ENCODE measurements at places on chromosomes 1 and 21.

DNA sequence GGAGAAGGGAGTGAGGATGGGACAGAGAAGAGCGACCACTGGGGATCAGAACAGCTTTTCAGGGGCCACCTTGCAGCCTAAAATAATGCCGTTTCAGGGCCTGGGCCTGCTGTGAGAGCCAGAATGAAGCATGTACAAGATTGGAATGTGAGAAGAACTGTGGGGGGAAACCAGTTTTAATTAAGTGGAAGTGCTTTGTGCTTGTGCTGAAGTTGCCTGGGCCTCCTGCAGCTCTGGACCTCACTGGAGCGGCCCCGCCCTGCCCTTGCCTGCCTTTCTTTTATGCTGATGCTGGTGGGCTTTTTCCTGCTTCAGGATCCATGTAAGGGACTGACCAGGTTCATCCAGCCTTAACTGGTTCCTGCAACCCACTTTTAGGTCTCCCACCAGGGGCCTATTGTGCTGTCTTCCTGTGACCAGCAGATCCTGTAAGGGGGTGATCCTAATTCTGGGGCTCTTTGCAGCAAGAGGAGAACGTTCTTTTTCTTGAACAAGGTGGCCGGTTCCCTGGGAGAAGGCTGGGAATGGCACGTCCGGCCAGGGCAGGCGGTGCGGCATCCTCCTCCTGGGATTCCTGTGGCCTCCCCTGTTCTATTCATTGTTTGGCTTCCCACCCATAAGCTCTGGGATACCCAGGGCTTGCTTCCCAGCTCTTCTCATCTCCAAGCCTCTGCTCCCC is 3.2 kb downstream of the C1orf226 start:
- no peak overlapping the region for H3K4me3 ChIP-seq
- H3K4me1 ChIP-seq: peaks cover 34% of the 10 kb centered on the region
- DNase-seq: no peak

DNA sequence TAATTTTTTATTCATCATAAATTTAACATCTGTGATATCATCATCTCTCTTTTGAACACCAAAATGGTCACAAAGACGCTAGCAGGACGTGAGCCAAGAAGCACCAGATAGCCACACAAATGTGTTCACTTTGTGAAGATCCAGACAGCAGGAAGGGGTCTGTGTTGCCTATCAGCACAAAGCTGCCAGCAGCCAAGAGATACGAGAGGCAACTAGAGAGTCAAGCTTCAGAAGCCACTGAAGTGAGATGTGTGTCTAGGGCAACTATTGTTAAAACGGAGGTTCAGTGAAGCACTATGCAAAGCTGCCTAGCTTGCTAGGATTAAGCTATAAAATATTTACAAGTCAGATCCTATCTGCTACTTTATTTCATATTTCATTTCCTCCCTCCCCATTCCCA is 45.3 kb downstream of the NDC1 start:
- no peak overlapping the region for H3K4me3 ChIP-seq
- H3K27me3 ChIP-seq: no peaks in the 10 kb centered on the region
- no peaks in the 10 kb centered on the region for H3K4me1 ChIP-seq
- no peak overlapping the region for H3K27ac ChIP-seq
- H3K36me3 ChIP-seq: peaks cover 92% of the 10 kb centered on the region
- DNase-seq: no peak

DNA sequence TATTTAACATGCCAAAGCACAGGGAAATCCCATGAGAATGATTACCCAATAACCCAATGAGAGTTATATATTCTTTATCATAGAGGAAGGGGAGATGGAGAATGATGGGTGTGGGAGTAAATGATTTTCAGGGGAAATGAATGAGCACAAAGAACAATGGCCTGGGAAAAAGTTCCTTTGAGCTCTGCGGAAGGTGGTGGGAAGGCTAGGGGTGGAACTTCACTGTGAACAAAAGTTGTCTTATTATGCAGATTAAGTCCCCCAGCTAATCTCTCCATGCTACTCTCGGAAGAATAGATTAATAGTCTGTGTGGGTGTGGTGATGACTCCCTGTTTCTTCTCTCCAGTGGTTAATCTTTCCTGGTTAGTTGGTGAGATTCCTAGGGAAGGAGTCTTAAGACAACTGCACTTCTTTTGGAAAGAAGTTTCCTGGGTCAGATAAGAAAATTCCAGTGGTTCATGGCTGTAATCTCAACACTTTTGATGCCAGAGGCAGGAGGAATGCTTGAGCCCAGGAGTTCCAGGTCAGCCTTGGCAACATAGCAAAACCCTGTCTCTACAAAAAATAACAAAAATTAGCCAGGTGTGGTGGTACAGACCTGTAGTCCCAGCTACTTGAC is 71.6 kb downstream of the DNTTIP2 start:
- no peak overlapping the region for H3K27ac ChIP-seq
- H3K4me1 ChIP-seq: peaks cover 2% of the 10 kb centered on the region
- no peak overlapping the region for H3K4me3 ChIP-seq
- DNase-seq: no peak

DNA sequence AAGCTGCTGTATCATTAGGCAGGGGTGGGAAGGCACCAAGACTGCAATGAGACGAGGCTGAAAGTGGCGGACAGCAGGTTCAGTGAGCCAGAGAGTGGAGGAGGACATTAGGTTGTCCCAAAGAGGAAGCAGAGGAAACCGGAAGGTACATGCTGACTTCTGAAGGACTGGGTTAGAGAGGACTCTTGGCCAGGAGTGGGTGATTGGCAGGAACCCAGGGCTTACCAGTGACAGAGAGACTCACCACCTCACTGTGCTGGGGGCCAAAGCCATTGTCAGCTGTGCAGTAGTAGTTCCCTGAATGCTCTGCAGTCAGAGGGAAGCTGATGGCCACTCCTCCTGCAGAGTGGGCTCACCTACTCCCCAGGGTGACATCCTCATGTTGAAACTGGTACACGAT is 41.9 kb upstream of the FCRL4 start:
- H3K4me1 ChIP-seq: peaks cover 4% of the 10 kb centered on the region
- H3K27ac ChIP-seq: no peak overlapping the region
- no peaks in the 10 kb centered on the region for H3K36me3 ChIP-seq
- no peak for DNase-seq

DNA sequence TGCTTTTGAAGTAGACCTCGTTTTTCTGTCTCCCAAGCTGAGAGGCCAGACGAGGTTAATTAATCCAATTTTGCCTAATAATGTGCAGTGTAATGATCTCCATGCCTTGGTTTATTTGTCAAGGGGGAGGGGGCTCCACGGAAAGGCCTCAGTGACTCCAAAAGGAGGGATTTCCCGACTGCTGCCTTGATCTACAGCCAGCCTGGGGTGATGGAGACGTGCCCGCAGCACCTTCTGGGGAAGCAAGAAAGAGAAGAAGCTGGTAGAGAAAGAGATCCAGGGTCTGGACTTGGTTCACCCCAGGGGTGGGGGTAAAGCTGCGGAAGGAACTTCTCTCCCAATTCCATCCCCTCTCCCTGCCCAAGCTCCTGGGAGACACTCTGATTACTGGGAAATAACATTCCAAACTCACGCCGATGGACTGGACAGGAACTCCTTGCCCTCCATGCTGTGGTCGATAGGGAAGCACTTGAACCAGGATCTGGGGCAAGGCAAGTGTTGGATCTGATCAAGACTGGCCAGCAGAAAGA is 44.1 kb upstream of the SIM2 start:
- H3K36me3 ChIP-seq: no peaks in the 10 kb centered on the region
- H3K27me3 ChIP-seq: no peaks in the 10 kb centered on the region
- H3K27ac ChIP-seq: no peak overlapping the region
- no peak overlapping the region for H3K4me3 ChIP-seq
- peaks cover 1% of the 10 kb centered on the region for H3K4me1 ChIP-seq
- no peak for DNase-seq

- H3K36me3 ChIP-seq: no peaks in the 10 kb centered on the region
- no peak for DNase-seq
- peaks cover 5% of the 10 kb centered on the region for H3K4me1 ChIP-seq
- H3K27me3 ChIP-seq: no peaks in the 10 kb centered on the region
- H3K4me3 ChIP-seq: no peak overlapping the region
- H3K27ac ChIP-seq: no peak overlapping the region
Measured at GRCh38 chr1:201561601-201562000, 22.7 kb downstream of the NAV1 start.

DNA sequence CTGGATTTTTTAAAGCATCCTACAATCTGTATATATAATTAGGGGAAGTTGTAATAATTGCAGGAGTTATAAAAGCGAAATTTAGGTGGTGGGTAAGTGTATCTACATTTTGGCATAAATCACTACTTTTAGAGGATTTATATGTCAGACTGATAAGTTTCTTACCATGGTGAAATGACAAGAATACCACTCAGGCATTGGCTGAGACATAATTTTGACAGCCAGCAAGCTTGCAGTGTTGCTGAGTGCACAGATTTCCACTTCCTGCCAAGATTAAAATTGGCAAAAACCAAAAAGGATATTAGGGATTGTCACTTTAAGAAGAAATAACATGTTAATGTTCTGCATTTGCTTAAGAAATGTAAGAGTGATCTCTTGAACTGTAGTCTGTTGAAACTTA is 28.2 kb downstream of the NFIA start:
- no peaks in the 10 kb centered on the region for H3K36me3 ChIP-seq
- H3K27ac ChIP-seq: no peak overlapping the region
- H3K4me1 ChIP-seq: no peaks in the 10 kb centered on the region
- H3K4me3 ChIP-seq: no peak overlapping the region

GRCh38 chr1:60922304-60922703 is 160.1 kb upstream of the NFIA start:
- no peak overlapping the region for H3K27ac ChIP-seq
- no peaks in the 10 kb centered on the region for H3K4me1 ChIP-seq
- H3K4me3 ChIP-seq: no peak overlapping the region
- DNase-seq: no peak
- H3K27me3 ChIP-seq: no peaks in the 10 kb centered on the region
- no peaks in the 10 kb centered on the region for H3K36me3 ChIP-seq

DNA sequence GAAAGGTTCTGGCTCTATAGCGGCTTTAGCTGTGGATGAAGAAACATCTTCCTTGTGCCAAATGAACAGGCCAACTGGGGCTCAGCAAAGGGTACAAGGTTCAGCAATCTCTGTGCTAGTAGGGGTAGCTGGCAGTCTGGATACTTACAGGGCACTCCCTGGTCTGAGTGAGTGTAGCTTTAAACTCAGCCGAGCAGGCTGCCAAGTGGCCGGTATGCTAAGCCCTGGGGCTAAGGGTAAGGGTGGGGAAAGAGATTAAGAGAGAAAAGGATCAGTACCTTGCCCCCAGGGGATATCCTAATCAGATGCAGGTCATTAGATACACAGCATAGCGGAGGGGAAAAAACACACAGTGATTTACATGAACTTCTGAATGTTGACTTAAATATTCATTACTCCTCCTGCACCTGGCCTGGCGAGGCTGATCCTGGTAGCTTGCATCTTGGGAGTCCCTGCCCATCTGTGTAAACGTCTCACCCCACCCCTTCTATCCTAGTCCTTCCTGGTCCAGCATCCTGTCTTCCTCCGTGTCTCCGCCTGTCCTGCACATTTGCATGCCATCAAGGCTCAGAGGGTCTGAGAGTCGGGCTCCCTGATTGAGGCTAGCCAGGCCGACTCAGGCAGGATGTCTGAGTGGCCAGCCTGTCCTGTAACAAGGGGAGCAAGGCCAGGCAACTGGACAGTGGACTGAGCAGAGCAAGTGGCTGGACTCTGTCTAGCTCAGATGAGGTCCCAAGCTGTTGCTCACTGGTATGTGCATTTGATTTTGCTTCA is 39.5 kb upstream of the CNTN2 start:
- no peak overlapping the region for H3K27ac ChIP-seq
- peaks cover 3% of the 10 kb centered on the region for H3K27me3 ChIP-seq
- no peaks in the 10 kb centered on the region for H3K36me3 ChIP-seq
- DNase-seq: no peak
- no peaks in the 10 kb centered on the region for H3K4me1 ChIP-seq

DNA sequence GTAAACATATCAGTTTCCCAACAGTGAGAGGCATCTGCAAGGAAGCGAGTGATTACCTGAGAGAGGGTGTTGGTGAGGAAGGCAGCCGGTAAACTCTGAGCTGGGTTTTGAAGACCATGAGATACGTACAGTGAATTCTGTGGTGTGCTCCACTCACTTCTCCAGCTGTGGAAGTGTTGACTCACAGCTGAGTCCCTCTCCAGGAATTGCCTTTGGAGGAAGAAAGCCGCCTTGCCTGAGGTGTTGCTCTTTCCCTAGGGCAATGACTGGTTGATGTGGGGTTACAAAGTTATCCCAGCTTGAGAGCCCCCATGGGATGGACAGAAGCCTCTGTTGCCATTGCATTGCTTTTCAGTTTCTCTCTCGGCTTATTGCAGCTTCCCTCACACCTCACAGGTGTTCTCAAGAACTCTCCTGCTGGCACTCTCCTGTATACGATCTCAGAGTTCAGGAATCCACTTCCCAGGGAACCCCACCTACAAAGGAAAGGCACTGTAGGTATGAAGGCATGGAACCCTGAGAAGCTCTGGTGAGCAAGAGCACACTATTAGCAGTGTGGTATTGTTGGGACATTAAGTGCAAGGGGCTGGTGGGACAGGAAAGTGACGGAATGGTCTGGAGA is 10.8 kb downstream of the NHLH1 start:
- no peaks in the 10 kb centered on the region for H3K36me3 ChIP-seq
- no peak overlapping the region for H3K4me3 ChIP-seq
- H3K27me3 ChIP-seq: no peaks in the 10 kb centered on the region
- no peak overlapping the region for H3K27ac ChIP-seq
- H3K4me1 ChIP-seq: peaks cover 21% of the 10 kb centered on the region

GRCh38 chr21:46220275-46220810 is 8.2 kb downstream of the LSS start:
- H3K27me3 ChIP-seq: no peaks in the 10 kb centered on the region
- no peak overlapping the region for H3K27ac ChIP-seq
- H3K4me3 ChIP-seq: no peak overlapping the region
- no peak for DNase-seq

DNA sequence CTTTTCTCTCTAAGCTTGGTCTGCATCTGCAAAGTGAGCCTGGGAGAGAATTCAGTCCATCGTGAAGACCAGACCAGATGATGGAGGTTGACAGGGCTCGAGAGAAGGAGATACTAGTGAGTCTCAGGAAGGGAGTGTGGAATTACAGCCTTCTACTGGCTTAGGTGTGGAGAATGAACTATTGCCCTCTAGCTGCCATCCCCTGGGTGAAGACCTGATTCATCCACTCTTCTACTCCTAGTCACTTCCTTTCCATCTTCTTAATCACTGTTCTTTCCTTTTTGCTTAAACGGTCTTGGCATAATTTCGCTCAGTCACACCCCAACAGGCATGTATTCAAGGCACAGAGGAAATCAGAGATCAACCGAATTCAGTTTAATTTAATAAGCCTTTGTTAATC is 34.0 kb upstream of the HSD17B7 start:
- H3K4me3 ChIP-seq: no peak overlapping the region
- no peaks in the 10 kb centered on the region for H3K4me1 ChIP-seq
- no peaks in the 10 kb centered on the region for H3K36me3 ChIP-seq
- H3K27ac ChIP-seq: no peak overlapping the region
- no peaks in the 10 kb centered on the region for H3K27me3 ChIP-seq

- H3K4me3 ChIP-seq: no peak overlapping the region
- DNase-seq: no peak
- no peaks in the 10 kb centered on the region for H3K4me1 ChIP-seq
Measured at GRCh38 chr1:170776777-170777176, 112.8 kb downstream of the PRRX1 start.

- H3K4me1 ChIP-seq: peaks cover 7% of the 10 kb centered on the region
- H3K4me3 ChIP-seq: no peak overlapping the region
- no peak overlapping the region for H3K27ac ChIP-seq
- no peaks in the 10 kb centered on the region for H3K36me3 ChIP-seq
Measured at GRCh38 chr1:6052543-6053205, 7.0 kb downstream of the KCNAB2 start.

- H3K27me3 ChIP-seq: no peaks in the 10 kb centered on the region
- H3K4me1 ChIP-seq: peaks cover 9% of the 10 kb centered on the region
- DNase-seq: no peak
- no peak overlapping the region for H3K4me3 ChIP-seq
- H3K36me3 ChIP-seq: peaks cover 10% of the 10 kb centered on the region
Measured at GRCh38 chr1:165884009-165884689, 56.7 kb downstream of the UCK2 start.

GRCh38 chr1:60277269-60277668 is 203.7 kb upstream of the C1orf87 start:
- no peak overlapping the region for H3K4me3 ChIP-seq
- H3K36me3 ChIP-seq: no peaks in the 10 kb centered on the region
- no peak for DNase-seq
- H3K4me1 ChIP-seq: peaks cover 3% of the 10 kb centered on the region

All from neuronal stem cell (in vitro differentiated cells).